H54 (cell line): ENCODE measurements at places on chromosomes 2 and 18.

DNA sequence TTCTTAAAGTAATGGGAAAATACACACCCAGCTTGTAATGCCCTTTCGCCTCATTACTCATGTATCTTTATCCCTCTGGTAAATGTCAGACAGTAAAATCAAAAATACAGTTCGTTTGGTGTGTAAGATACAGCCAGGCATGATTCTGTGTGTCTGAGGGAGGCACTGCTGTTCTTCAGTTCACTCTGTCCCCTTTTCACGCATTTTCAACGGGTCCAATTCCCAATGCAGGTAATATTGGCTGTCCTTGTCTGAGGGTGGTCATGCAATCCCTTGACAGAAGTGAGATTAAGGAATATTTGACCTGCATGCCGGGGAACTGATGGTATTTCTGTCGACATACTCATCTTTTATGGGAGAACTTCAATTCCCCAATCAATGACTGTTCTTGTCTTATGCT, 587.2 kb upstream of the NXPH2 start:
- DNase-seq: no peak

- no peak for DNase-seq
These were observed 175.3 kb downstream of the RAB3GAP1 start for GRCh38 chr2:135227386-135227785.

- no peak for DNase-seq
These were observed 4.8 kb upstream of the FBLN7 start for GRCh38 chr2:112133344-112133743.

GRCh38 chr18:27887711-27888495, 289.0 kb downstream of the CDH2 start:
- DNase-seq: no peak

DNA sequence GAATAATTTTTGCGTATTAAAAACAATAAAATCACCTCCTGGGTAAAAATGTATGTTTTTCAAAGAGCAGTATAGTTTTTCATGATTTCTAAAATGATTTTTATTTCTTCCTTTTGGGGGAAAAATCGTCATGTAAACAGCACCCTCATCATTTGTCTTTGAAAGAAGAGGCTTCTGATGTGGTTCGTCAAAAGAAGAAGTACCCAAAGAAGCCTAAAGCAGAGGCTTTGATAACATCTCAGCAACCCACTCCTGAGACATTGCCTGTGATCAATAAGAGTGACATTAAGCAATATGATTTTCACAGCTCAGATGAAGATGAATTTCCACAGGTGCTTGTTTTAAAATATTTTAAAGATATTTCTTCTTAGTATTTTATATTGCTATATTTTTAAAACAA, 110.2 kb upstream of the KIF5C start:
- DNase-seq: no peak

DNA sequence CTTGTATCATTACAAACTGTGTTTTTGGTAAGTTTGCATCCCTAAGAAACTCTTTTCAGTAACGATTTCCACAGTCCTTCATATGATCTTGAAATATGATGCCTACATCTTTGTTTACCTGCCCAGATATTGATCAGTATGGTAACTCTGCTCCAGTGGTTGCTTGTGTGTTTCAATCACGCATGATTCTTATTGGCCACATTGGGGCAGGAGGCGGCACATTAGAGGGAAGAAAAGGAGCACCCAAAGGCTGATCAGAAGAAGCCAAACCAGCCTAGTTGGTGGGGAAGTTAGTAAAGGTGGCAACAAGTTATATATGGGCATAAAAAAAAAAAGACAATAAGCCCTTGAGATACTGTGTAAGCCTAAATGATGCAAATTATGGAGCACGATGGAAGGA, 158.9 kb downstream of the RHBDD1 start:
- DNase-seq: no peak

GRCh38 chr2:183926433-183926832, 671.9 kb upstream of the ZNF804A start:
- no peak for DNase-seq

- no peak for DNase-seq
These were observed 111.2 kb upstream of the FSHR start for GRCh38 chr2:49265471-49265870.

GRCh38 chr2:242027676-242028450, 158.3 kb downstream of the RTP5 start:
- DNase-seq: no peak

- DNase-seq: peak; percentile 54
These were observed at the start of gene MALL for GRCh38 chr2:110115291-110116032. Gene MALL (minus strand): TSS chr2:110115822. CDS start chr2:110115792, 30 bp downstream.

- no peak for DNase-seq
These were observed 60.7 kb downstream of the CXCR4 start for GRCh38 chr2:136057023-136057801.

- no peak for DNase-seq
These were observed 214.9 kb downstream of the XIRP2 start for GRCh38 chr2:167103028-167103756.

- peak; percentile 33 for DNase-seq
These were observed 41.0 kb upstream of the ACTR3 start for GRCh38 chr2:113848758-113849415.

DNA sequence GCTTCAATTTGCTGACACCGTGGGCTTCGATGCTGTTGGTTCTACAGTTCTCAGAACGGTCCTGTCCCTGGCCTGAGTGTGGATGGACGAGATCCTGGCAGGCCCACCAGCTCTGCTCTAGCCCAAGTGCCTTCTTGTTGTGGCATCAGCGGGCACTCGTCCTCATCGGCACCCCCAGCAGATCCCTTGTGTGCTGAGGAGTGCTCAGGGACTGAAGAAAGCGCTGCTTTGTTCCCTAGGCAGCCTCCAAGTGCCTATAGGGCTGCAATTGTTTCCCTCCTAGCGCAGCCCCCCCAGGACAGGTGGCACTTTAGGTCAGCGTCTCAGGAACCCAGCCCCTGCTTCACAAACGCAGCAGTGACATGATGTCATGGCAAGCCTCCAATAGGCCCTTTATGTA, 217.7 kb downstream of the AGAP1 start:
- DNase-seq: no peak
